Activated CD4-positive, alpha-beta T cell treated with anti-CD3 and anti-CD28 coated beads for 36 hours (primary cell): ENCODE measurements at places on chromosomes 6 and 20.

GRCh38 chr6:7747901-7748504, 22.1 kb downstream of the BMP6 start:
- no peak overlapping the region for H3K27ac ChIP-seq
- no peak overlapping the region for H3K4me3 ChIP-seq
- H3K4me1 ChIP-seq, result no peaks in the 10 kb centered on the region
- no peaks in the 10 kb centered on the region for H3K36me3 ChIP-seq
- no peak for DNase-seq
- H3K27me3 ChIP-seq, result peaks cover 15% of the 10 kb centered on the region

- H3K36me3 ChIP-seq, result peaks cover 51% of the 10 kb centered on the region
- peaks cover 3% of the 10 kb centered on the region for H3K27me3 ChIP-seq
- peak overlapping the region; percentile 89 for H3K27ac ChIP-seq
- H3K4me1 ChIP-seq, result peaks cover 36% of the 10 kb centered on the region
- peak overlapping the region; percentile 28 for H3K4me3 ChIP-seq
Observed at GRCh38 chr6:36683145-36683655, 4.7 kb downstream of the CDKN1A start.

- no peak for DNase-seq
- H3K27me3 ChIP-seq, result no peaks in the 10 kb centered on the region
- no peak overlapping the region for H3K4me3 ChIP-seq
- H3K4me1 ChIP-seq, result no peaks in the 10 kb centered on the region
- no peaks in the 10 kb centered on the region for H3K36me3 ChIP-seq
- H3K27ac ChIP-seq, result no peak overlapping the region
Observed at GRCh38 chr6:79612918-79613317, 18.2 kb upstream of the SH3BGRL2 start.

DNA sequence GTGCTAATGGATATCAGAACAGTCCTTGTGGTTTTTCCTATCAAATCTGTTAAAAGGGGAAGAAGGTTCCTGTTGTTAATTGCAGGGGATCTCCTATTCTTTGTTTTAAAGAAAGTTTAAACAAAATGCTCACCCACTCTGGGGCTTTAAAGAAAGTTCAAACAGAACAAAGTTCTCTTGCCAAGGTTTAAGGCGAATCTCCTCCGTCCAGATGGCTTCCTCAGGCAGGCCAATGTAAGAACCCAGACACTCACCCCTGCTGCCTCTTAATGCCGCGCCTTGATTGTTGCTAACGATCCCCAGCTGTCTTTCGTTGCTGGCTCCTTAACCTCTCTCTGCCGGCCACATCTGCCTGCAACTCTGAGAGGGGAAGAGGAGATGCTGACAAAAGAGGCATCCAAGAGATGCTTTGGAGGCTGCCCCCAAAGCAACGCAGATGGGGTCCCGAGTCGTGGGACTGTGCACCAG, 235.0 kb upstream of the PRDM1 start:
- H3K27ac ChIP-seq, result no peak overlapping the region
- no peak for DNase-seq
- no peaks in the 10 kb centered on the region for H3K36me3 ChIP-seq
- H3K4me3 ChIP-seq, result no peak overlapping the region
- H3K4me1 ChIP-seq, result no peaks in the 10 kb centered on the region
- H3K27me3 ChIP-seq, result no peaks in the 10 kb centered on the region

GRCh38 chr20:37245216-37246150, 16.1 kb downstream of the GHRH start:
- no peak for DNase-seq
- H3K36me3 ChIP-seq, result peaks cover 21% of the 10 kb centered on the region
- no peaks in the 10 kb centered on the region for H3K4me1 ChIP-seq
- no peaks in the 10 kb centered on the region for H3K27me3 ChIP-seq
- H3K4me3 ChIP-seq, result no peak overlapping the region
- H3K27ac ChIP-seq, result no peak overlapping the region

GRCh38 chr6:36829919-36830544, 9.2 kb downstream of the CPNE5 start:
- DNase-seq, result no peak
- H3K4me3 ChIP-seq, result no peak overlapping the region
- H3K4me1 ChIP-seq, result peaks cover 6% of the 10 kb centered on the region
- no peaks in the 10 kb centered on the region for H3K36me3 ChIP-seq

- peak overlapping the region; percentile 85 for H3K27ac ChIP-seq
- DNase-seq, result no peak
- peak overlapping the region; percentile 37 for H3K4me3 ChIP-seq
Observed at GRCh38 chr20:49166534-49167449, 21.3 kb downstream of the STAU1 start.

GRCh38 chr6:37952027-37952426, 132.5 kb downstream of the ZFAND3 start:
- H3K4me1 ChIP-seq, result peaks cover 39% of the 10 kb centered on the region
- no peak overlapping the region for H3K4me3 ChIP-seq
- H3K36me3 ChIP-seq, result peaks cover 6% of the 10 kb centered on the region
- DNase-seq, result no peak

GRCh38 chr6:4914420-4915159, 89.2 kb downstream of the RPP40 start:
- H3K4me1 ChIP-seq, result peaks cover 53% of the 10 kb centered on the region
- DNase-seq, result peak; percentile 25
- no peak overlapping the region for H3K27ac ChIP-seq
- no peak overlapping the region for H3K4me3 ChIP-seq

DNA sequence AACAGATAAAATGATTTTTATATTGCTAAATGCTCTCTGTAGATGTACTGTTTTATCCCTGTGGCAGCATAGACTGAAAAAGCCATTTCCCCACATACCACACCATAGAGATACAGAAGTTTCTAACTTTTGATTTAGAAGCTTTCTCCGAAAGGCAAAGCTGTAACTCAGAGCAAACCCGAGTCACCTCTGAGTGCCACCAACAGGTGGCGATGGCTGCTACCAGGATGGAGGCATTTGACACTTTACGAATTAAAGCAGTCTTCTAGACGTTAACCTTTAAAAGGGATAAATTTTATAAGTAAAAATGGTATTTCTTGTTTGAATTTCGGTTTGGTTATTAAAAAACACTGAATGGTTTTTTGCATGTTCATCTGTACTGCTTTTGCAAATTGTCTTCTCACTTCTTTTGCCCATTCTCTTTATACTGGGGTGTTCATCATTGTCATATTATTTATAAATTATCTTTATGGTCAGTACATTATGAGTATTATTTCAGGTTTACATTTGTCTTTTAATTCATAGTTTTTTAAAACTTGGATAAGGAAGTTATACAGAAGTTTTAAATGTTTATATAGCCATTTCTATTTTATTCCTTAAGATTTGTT, 201.0 kb upstream of the CEP162 start:
- H3K27ac ChIP-seq, result no peak overlapping the region
- peaks cover 3% of the 10 kb centered on the region for H3K27me3 ChIP-seq
- peak; percentile 52 for DNase-seq
- no peaks in the 10 kb centered on the region for H3K4me1 ChIP-seq

GRCh38 chr20:21569586-21569985, 55.7 kb upstream of the NKX2-2 start:
- no peak for DNase-seq
- peaks cover 12% of the 10 kb centered on the region for H3K27me3 ChIP-seq
- no peaks in the 10 kb centered on the region for H3K36me3 ChIP-seq
- H3K4me1 ChIP-seq, result peaks cover 6% of the 10 kb centered on the region
- no peak overlapping the region for H3K27ac ChIP-seq

DNA sequence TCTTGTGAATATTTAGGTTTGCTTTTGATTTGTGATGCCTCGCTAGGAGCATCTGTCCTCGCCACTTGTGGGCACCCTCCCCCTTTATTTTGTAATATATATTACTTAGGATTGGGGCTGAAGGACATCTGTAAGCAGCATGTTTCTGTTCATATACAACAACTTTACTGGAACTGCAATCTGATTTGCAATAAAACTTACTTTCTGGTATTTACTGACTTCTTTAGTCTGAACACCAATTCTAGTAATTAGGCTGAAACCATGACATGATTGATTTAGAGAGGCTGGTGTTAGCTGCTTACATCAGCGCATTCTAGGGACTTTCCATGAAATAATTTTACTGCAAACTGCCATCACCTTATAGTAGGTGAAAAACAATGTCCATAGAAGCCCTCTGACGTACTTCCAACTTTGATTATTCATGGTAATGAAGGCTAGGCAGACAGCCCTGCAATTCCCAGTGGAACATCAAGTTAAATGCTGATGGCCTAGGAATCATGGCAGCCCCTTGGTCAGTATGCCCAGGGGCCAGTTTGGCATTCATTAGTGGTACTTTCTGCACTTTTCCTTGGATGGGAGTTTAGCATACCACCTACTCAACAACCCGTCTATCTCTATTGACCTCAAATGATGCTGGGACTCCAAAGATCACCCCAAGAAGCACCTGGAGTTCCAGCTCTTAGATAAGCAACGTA, 132.9 kb upstream of the MCHR2 start:
- H3K4me3 ChIP-seq, result no peak overlapping the region
- H3K4me1 ChIP-seq, result no peaks in the 10 kb centered on the region
- H3K27ac ChIP-seq, result no peak overlapping the region
- H3K27me3 ChIP-seq, result peaks cover 5% of the 10 kb centered on the region

GRCh38 chr6:3585320-3585935, 128.6 kb upstream of the SLC22A23 start:
- H3K4me3 ChIP-seq, result no peak overlapping the region
- DNase-seq, result no peak
- no peaks in the 10 kb centered on the region for H3K36me3 ChIP-seq
- H3K4me1 ChIP-seq, result no peaks in the 10 kb centered on the region
- no peak overlapping the region for H3K27ac ChIP-seq

GRCh38 chr6:118134206-118134605, 227.1 kb downstream of the SLC35F1 start:
- no peaks in the 10 kb centered on the region for H3K36me3 ChIP-seq
- H3K27ac ChIP-seq, result no peak overlapping the region
- H3K27me3 ChIP-seq, result peaks cover 9% of the 10 kb centered on the region
- no peak for DNase-seq
- no peak overlapping the region for H3K4me3 ChIP-seq

- no peak overlapping the region for H3K27ac ChIP-seq
- no peaks in the 10 kb centered on the region for H3K36me3 ChIP-seq
- H3K27me3 ChIP-seq, result peaks cover 30% of the 10 kb centered on the region
- H3K4me3 ChIP-seq, result no peak overlapping the region
Observed at GRCh38 chr6:13918686-13919250, 6.0 kb upstream of the RNF182 start.

DNA sequence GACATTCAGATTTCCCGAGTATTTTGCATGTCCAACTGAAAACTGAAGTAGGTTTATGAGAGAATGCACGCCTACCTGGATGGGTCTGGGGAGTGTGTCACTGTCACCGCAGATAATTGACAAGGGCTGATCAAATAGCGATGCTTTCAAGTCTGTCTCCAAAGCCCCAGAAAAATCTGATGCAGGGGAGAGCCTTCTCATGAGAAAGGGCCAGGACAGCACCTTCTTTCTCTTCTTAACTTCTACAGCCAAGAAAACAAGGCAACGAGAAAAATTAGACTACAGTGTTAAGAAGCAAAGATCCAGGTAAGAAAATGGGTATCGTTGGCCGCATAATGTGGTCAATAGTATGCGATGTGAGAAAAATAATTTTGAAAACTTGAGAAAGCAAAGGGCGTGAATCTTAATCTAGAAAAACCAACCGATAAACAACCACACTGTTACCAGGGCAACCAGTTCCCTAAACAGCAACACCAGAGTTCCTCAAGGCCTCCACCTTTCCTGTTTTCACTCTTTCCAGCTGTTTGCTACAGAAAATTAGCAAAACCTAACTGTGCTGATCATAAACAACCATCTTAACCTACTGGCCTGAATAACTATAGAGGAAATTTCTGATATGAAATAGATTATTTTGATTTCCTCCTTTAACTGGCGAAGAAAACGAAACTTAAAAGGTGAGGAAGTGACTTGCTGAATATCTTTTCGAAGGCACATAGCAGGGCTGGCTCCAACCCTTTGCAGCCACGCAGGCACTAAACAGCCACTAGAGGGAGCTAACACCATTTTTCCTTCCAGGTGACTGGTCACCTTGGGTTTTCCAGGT, 2.6 kb downstream of the TAGAP start:
- peak; percentile 84 for DNase-seq
- H3K27me3 ChIP-seq, result no peaks in the 10 kb centered on the region
- H3K4me3 ChIP-seq, result peak overlapping the region; percentile 87
- H3K36me3 ChIP-seq, result peaks cover 74% of the 10 kb centered on the region
- H3K27ac ChIP-seq, result peak overlapping the region; percentile 97

DNA sequence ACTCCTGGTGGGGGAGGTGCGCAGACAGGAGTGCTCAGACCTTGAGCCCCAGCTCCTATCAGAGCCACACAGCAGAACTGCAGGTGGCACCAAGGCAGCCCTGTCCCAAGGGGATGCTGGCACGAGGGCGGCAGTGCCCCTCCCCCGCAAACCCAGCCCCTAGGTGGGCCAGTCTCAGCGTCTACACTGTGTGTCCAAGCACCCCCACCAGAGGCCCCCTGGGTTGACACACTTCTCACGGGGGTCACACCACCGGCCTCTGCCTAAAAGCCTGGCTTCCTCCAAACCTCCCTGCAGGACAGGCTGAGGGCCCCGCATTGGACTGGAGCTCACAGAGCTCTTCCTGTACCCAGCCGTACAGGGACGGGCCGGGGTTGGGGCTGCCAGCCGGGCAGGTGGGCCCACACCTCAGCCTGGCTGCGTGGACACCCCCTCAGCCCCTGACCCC, 8.1 kb downstream of the SLC2A4RG start:
- peaks cover 2% of the 10 kb centered on the region for H3K36me3 ChIP-seq
- peaks cover 20% of the 10 kb centered on the region for H3K4me1 ChIP-seq
- no peak for DNase-seq

DNA sequence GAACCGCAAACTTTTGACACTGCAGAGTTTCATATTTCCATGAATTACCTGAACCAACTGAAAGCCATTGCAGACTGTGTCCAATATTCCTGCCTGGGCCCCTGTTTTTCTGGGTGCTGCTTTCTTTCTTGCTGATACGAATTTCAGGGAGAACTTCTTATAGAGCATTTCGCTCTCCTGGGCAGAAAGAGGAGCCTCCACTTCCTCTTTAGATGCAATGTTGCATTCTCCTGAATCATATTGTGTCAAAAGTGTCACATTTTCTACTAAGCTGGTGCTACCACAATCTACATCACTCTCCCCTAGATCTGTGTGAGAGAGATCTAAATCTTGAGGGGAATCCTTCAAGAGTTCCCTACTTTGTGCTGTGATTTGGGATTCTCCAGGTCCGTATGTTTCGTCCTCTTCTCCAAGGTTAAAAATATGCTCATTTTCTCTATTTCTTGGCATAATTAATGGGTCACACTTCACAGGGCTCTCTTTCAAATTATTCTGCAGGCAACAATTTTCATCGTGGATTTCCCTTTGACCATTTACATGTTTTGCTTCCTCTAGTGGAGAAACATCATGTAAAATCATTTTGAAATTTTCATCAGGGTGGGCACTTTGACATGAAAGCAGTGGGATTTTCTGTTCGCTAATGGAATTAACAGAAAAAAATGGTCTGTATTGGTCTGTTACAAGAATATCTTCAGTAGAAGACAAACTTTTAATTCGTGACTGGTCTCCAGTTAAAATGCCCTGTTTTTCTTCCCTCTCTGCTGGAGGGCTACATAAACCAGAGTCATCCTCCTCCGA, 102.3 kb downstream of the DST start:
- no peaks in the 10 kb centered on the region for H3K27me3 ChIP-seq
- DNase-seq, result no peak
- H3K4me1 ChIP-seq, result no peaks in the 10 kb centered on the region
